ENCODE measurements at places on chromosomes 2 and 18.
A peak's percentile ranks its signal among the peaks of the same experiment; 100 is the strongest.

- DNase-seq: peak; percentile 96
Measured at GRCh38 chr2:97645695-97646629, at the start of gene COX5B. Gene COX5B, plus strand, starts transcription at chr2:97646062. Its CDS starts 25 bp downstream, at chr2:97646087.

- DNase-seq: no peak
Measured at GRCh38 chr18:12252061-12252460, 2.1 kb upstream of the CIDEA start.

- DNase-seq: no peak
Measured at GRCh38 chr2:226330206-226330605, 469.4 kb downstream of the IRS1 start.

DNA sequence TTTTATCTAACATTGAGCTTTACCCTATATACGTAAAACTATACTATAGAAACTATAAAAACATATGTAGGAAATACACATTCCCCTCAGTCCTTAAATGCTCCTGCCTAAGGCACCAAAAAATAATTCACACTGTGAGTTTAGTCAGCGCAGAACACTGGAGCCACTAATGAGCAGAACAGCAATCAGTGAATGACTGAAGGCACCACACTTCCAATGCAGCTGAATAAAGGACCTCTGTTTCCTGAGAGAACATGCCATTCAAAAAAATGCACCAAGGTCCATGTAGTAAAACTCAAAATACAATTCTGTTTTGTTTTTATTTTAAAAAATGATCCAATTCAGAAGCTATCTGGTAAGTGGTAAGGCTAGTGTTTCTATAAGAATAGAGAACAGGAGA, 1280.6 kb upstream of the NRXN1 start:
- no peak for DNase-seq

DNA sequence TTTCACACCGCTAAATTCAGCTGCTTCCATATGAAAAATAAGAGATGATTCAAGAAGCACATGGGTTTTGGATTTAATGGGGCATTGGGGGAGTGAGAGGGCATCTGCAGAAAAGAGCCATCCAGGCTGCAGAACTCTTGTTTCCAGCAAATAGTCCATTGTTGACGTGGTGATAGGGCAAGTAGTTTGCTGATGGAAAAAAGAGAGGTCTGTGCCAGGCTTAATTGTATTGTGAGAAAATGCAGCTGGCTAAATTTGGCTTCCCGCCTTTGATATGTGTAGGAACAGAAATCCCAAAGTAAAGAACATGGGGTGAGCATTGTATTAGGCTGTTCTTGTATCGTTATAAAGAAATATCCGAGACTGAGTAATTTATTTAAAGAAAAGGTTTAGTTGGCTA, 199.5 kb downstream of the SETBP1 start:
- DNase-seq: no peak

Measured in stimulated activated CD4-positive, alpha-beta T cell treated with anti-CD3 and anti-CD28 coated beads, TNF-alpha, amount 100 ng/mL, for 1 hour (primary cell).